ENCODE measurements at places on chromosomes 4 and X.

DNA sequence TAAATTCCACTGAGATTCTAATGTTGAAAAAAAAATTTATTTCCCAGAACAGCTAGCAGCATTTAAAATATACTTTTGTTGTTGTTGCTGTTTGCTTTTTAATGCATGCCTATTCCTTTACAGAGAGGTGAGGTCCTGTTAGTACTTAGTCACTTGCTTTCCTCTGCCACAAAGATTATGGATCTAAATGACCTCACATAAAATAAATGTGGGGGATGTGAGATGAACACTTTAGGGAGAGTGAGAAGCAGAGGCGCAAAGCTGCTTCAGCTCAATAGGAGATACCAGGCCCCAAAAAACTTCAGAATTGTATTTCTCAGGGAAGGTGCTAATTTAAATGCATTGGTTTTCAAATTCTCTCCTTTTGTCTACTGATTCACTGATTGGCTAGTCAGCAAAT lies 4.0 kb downstream of the LDB2 start:
- no peak for DNase-seq

GRCh38 chr4:22129454-22130029 lies 181.0 kb upstream of the KCNIP4 start:
- no peak for DNase-seq

- no peak for DNase-seq
Observed at GRCh38 chr4:7838136-7838782, 101.4 kb downstream of the AFAP1 start.

GRCh38 chr4:87044511-87045233 lies 109.9 kb downstream of the AFF1 start:
- no peak for DNase-seq

GRCh38 chrX:119266364-119266995 lies 30.4 kb downstream of the PGRMC1 start:
- DNase-seq, result peak; percentile 9

DNA sequence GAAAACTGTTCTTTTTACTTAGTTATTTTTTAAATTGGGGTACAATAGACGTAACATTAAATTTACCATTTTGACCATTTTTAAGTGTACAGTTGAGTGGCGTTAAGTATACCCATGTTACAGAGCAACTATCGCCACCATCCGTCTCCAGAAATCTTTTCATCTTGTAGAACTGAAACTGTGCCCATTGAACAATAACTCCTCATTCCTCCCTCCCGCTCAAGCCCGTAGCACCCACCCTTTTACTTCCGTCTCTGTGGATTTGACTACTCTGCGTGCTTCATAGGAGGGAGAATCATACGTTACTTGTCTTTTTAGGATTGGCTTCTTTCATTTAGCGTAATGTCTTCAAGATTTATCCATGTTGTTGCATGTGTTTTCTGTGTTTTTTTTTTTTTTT lies 55.3 kb downstream of the TMEM131L start:
- no peak for DNase-seq

GRCh38 chr4:1862055-1862911 lies 6.3 kb upstream of the LETM1 start:
- no peak for DNase-seq

DNA sequence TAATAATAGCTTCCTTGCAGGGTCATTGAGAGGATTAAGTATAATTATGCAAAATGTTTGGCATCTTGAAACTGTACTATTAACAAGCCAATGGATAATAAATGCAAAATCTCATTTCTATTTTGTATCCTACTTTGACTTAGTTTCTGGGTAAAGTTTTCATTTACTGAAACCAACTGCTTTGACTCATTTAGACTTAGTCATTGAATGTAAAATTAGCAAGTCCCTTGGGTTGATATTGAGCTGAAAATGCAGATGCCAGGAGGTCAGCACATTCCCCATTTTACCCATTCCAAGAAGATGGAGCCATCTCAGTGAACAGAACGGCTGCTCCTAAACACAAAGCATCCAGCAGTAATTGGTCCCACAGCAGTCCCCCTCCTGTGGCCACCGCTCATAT lies 74.7 kb upstream of the GATB start:
- no peak for DNase-seq

- no peak for DNase-seq
Observed at GRCh38 chrX:83260288-83260687, 247.8 kb upstream of the POU3F4 start.

- DNase-seq, result peak; percentile 6
Observed at GRCh38 chr4:109434007-109434971, 674 bp downstream of the SEC24B start.

DNA sequence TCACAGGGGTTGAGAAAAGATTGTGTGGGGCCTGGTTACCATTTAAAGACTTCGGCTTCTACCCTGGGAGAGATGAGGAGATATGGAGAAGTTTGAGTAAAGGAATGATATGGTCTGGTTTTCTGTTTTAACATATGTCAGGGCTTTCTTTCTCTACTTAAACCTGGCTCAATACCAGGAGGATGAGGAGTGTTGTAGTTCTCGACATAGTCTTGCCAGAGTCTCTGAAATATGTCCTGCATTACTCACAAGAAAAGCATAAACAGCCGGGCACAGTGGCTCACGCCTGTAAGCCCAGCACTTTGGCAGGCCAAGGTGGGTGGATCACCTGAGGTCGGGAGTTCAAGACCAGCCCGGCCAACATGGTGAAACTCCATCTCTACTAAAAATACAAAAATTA lies 16.4 kb upstream of the ACE2 start:
- DNase-seq, result no peak

- no peak for DNase-seq
Observed at GRCh38 chr4:10470505-10470904, 13.3 kb upstream of the ZNF518B start.

DNA sequence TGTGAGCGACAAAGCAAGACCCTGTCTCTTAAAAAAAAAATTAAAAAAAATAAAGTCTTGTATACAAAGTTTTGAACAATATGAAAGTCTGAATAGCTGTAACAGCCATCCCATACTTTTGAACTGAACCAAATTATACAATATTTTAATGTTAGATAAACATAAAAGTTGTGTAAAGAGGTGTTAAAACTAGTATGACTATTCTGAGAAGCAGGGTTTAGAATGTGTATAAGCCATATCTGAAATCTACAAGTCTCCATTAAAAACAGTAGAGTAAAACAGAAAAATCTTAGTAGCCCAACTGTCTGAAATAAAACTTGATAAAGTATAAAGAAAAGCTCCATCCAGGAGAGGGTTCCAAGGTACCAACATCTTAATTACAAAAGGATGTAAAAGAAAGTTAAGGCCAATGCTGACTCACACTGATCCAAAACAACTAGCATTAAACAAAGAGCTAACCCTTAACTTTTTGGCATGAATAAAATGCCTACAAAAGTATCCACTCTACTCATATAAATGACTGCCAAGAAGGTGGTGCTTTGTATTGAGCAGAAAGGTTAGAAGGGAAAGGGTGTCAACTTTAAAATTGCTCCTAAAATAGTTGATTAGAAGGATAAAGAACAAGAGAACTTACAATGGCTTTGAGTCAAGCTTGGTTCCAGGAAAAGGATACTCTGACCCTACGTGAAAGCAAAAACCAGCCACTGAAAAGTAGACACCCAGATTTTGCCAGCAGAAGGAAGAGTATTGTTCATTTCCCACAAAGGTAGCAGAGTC lies 18.5 kb downstream of the CNOT6L start:
- DNase-seq, result no peak

DNA sequence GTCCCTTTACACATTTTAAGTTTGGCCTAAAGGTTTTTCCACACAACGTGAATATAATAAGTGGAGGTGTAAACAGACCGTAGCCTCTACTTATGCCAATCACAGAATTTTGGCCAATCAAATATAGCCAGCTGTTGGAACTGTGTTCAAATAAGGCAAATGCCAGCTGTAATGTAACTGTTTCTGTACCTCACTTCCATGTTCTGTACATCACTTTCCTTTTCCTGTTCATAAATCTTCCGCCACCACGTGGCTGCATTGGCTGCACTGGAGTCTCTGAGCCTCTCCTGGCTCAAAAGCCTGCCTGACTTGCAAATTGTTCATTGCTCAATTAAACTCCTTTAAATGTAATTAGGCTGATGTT lies 105.1 kb upstream of the SMIM31 start:
- no peak for DNase-seq

DNA sequence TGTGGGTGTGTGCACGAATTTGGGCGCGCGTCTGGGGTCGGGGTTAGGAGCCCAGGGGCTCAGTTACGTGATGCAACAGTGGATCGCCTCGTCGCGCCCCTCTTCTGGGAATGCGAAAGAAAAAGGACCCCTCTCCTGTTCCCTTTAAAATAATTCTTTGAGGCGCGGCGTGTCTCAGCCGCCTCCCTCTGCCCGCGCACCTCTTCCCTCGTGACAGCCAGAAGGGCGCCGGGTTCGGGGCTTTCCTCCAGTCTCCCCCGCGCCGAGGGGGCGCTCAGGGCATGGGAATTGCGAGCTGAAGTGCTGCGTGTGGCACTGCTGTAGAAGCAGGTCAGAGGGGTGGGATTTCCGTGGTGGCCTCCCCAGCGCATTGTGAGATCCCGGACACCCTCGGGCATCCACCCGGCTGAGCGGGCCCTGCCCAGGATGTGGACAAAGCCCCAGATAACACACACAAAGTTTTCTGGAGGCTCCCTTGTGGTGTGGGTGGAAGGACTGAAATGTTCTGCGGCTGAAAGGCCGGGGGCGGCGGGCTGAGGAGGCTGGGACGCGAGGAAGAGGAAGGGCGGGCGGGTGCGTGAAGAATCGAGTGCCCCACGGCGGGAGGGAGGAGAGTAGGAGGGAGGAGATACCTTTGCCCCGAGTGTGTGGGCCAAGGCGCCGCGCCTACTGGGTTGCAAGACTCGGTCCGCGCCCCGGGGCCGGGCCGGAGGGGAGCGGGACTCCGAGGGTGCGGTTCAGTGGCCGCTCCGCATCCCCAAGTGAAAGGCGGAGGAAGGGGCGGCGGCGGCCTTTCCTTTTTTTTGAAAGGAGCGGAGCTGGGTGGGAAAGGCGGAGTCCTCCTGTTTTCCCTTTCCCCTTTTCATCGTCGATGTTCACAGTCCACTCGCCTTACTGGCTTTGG lies 752 bp downstream of the SEPTIN11 start:
- DNase-seq, result peak; percentile 65
